Smooth muscle cell of the pulmonary artery (primary cell): ENCODE measurements at places on chromosomes 11 and 22. TPM values are rescaled to one million over a fixed set of nuclear protein-coding genes. Genes with fewer than 3 reads are reported as not detected.

KCTD17 gene
- total RNA-seq, result 26.1 and 36.0 TPM in 2 replicates

MIEF1 gene
- total RNA-seq, result 23.5 and 24.1 TPM in 2 replicates

KIF18A gene
- total RNA-seq, result 3.8 and 6.8 TPM in 2 replicates

PNPLA5 gene
- total RNA-seq, result not detected in 2 replicates

MS4A12 gene
- not detected in 2 replicates for total RNA-seq

MEI1 gene
- 0.20 and 0.26 TPM in 2 replicates for total RNA-seq

PHF21B gene
- total RNA-seq, result under 0.01 TPM in 1 of 2 replicates, not detected in the other
